ENCODE measurements at places on chromosomes 5 and 9.

DNA sequence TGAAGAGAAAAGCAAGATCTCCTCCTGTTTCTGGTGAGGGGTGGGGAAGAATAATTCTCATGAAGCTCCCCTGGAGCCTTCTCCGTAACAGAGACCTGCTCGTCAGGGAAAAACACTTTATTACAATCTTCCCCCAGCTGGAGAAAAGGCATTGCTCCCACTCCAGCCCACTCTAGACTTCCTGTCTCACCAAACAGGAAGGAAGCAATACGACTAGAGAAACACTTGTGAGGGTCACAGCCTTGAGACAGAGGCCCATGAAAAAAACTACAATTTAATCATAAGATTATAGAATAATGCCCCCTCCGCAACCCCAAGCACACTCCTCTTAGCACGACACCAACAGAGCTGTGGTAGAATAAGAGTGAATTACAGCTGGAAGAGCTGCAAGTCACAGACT, 197.2 kb upstream of the S1PR3 start:
- DNase-seq = no peak

GRCh38 chr5:143642791-143643190, 169.2 kb upstream of the HMHB1 start:
- DNase-seq = peak; percentile 76

DNA sequence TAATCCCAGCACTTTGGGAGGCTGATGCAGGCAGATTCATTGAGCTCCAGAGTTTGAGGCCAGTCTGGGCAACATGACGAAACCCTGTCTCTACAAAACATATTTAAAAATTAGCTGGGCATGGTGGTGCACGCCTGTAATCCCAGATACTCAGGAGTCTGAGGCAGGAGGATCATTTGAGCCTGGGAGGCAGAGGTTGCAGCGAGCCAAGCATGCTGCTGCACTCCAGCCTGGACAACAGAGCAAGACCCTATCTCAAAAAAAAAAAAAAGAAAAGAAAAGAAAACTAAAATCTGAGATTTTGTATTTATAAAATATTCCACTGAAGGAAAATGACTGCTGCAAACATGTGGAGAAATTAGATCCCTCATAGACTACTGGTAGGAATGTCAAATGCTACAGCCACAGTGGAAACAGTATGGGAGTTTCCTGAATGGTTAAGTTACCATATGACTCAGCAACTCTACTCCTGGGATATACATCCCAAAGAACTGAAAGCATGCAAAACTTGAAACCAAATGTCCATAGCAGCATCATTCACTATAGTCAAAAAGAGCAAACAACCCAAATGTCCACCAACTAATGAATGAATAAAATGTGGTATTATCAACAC, 106.1 kb downstream of the UBAP2 start:
- DNase-seq = peak; percentile 87

GRCh38 chr5:143714629-143715028, 97.3 kb upstream of the HMHB1 start:
- peak; percentile 46 for DNase-seq

GRCh38 chr9:86764221-86764624, 183.1 kb downstream of the GAS1 start:
- DNase-seq = no peak

GRCh38 chr5:96972599-96973334, 36.9 kb downstream of the LNPEP start:
- DNase-seq = no peak

- no peak for DNase-seq
Observed at GRCh38 chr5:76204191-76204590, 121.0 kb downstream of the SV2C start.

- no peak for DNase-seq
Observed at GRCh38 chr9:126504086-126504976, 109.4 kb upstream of the LMX1B start.

DNA sequence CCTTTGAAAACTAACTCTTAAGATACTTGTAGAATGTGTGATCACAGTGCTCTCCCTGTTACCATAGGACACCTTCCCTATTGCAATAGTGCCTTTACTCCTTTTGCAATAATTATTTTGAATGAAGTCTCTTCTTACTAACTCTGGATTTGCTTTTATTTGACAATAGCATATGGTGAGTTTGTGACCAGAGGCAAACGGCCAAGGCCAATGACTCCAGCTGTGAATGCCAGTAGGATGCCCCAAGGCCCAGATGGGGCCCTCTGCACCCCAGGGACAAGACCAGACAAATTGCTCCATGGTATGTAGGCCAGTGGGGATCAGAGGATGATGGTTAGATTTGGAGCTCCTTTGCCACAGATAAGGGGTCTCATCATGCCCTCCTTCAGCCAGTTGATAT, 116.9 kb downstream of the NPR3 start:
- DNase-seq = peak; percentile 15

- DNase-seq = no peak
Observed at GRCh38 chr5:72301557-72301956, 18.5 kb downstream of the MRPS27 start.

DNA sequence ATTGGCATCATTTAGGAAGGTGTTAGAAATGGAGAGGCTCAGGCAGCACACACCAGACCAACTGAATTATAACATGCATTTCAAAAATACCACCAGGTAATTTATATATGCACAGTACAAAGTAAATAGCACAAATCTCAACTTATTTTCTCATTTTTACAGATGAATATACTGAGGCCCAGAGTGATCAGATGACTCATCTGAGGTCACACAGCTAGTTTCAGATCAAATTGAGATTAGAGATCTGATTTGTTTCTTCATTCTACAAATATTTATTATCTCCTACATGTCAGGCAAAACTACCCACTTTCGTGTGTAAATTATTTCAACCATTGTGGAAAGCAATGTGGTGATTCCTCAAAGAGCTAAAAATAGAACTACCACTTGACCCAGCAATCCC, 507.1 kb downstream of the TLE4 start:
- peak; percentile 33 for DNase-seq

- no peak for DNase-seq
Observed at GRCh38 chr5:80230269-80230992, 25.4 kb downstream of the SERINC5 start.

DNA sequence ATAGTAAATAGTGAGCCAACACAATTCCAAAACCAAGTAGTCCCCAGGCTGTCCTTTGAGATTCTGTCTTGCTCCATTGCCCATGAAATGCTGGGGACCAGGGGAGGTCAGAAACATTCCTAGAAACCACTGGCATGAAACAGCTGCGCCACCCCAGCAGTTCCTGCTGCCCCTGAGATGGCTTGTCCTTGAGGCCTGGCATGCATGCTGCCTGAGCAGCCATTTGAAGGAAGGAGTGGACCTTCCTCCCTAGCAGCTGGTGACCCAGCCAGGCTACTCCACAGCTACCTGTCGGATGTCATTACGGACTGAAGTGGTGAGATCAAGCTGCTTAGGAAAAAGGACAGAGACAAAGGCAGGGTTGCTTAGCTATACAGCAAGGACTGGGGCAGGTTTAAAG, 260.6 kb downstream of the DENND1A start:
- DNase-seq = peak; percentile 23

DNA sequence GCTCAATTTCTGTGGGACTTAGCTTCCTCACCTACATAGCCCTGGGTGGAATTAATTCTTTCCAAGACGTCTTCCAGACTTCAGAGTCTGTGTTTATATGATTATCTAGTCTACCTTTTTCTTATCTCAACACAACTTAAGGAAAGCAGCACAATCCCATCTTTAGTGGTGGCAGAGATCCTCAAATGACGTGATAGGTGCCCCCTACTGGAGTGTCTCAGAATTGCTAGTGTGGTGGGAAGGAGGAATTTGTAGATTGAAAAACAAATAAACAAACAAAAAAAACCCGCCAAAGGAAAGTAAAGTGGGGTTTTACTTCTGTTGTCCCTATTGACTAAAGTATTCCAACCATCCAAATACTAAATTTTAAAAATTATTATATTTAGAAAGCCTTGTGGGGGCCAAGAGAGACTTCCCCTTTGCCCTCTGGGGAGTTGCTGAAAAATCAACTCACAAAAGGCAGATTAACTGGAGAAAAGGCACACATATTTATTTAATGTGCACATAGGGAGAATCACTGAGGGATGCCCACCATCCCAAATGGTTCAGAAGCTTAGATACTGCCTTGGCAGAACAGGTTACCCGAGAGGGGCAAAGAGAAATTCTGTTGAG, 283.3 kb downstream of the TMEM167A start:
- peak; percentile 52 for DNase-seq

DNA sequence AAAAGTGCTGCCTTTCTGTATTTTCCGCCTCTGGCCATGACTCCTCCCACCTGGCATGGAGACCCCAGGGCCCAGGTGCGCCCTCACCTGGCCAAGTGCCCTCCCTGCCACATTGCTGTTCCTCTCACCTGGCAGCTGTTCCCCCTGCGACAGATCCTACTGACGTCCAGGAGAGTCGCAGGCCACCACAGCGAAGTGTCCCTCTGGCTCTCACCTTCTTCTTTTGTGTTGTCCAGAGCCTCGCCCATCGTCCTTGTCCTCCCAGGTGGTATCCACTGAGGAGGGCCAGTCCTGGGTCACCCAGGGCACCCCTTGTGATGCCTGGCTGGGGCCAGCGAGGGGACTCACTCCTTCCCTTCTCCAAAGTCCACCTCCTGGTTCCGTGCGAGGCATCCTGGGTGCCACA, 2.6 kb downstream of the NKD2 start:
- no peak for DNase-seq

GRCh38 chr9:228929-229695, 14.4 kb downstream of the DOCK8 start:
- DNase-seq = no peak

- no peak for DNase-seq
Observed at GRCh38 chr9:68997666-68998065, 16.2 kb downstream of the PRKACG start.

DNA sequence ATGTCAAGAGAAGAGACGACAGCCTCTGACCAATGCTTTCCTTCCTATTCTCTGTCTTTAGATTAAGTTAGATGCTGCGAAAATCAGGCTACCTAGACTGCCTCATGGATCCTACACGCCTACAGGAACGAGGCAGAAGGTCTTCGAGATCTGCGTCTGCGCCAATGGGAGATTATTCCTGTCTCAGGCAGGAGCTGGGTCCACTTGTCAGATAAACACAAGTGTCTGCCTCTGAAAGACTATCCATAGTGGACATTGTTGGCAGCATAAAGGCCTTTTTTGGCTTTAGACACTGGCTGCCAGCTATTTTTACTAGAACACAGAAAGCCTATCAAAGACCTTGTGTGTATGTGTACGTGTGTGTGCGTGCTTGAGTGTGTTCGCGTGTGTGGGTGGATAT, 90.9 kb upstream of the PPP1R2B start:
- DNase-seq = no peak

- DNase-seq = peak; percentile 71
Observed at GRCh38 chr5:173707392-173707791, 90.9 kb upstream of the BOD1 start.

Data from EH (cell line).